ENCODE measurements at places on chromosomes 5 and 9.

- DNase-seq: no peak
Observed at GRCh38 chr9:117868594-117868993, 164.4 kb downstream of the TLR4 start.

DNA sequence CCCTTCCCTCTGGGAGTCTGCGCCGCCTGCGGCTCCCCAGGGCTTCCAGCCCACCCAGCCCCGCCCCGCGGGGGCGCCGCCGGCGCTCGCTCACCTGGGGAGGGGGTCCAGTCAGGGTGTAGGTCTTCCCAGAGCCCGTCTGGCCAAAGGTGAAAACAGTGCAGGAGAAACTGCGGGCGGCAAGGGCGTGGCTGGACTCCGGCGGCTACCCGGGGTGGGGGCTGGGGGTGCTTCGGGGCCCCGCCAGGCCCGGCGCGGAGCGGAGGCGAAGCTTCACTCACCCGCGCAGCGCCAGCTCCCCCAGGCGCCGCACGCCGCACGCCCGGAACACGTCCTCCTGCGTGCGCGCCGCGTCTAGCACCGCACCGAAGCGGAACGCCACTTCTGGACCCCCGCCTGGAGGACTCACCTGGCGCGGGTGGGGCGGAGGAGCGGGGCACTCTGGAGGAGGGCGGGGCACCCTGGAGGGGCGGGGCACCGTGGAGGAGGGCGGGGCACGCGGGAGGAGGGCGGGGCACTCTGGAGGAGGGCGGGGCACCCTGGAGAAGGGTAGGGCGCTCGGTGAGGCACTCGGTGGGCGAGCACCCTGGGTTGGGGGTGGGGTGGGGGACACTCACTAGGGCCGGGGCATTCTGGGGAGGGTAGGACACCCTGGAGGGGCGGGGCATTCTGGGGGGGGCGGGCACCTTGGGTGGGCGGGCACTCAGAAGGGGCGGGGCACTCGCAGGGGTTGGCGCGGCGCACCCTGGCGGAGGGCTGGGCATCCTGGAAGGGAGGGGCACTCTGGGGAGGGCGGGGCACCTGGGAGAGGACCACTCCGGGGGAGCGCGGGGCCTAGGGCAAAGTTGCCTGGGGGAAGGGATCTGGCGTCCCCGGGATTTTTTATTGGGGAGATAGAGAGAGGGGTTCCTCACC, 814 bp downstream of the KIF12 start:
- DNase-seq: no peak

GRCh38 chr5:157481265-157481664, 21.3 kb downstream of the NIPAL4 start:
- DNase-seq: no peak

DNA sequence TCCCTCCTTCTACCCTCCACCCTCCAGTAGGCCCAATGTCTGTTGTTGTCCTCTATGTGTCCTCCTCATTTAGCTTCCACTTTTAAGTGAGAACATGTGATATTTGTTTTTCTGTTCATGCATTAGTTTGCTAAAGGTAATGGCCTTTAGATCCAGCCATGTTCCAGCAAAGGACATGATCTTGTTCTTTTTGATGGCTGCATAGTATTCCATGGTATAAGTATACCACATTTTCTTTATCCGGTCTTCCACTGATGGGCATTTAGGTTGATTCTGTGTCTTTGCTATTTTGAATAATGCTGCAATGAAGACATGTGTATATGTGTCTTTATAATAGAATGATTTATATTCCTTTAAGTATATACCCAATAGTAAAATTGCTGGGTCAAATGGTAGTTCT, 232.5 kb upstream of the PRR16 start:
- no peak for DNase-seq

- no peak for DNase-seq
Observed at GRCh38 chr5:83157163-83157562, 79.8 kb downstream of the XRCC4 start.

DNA sequence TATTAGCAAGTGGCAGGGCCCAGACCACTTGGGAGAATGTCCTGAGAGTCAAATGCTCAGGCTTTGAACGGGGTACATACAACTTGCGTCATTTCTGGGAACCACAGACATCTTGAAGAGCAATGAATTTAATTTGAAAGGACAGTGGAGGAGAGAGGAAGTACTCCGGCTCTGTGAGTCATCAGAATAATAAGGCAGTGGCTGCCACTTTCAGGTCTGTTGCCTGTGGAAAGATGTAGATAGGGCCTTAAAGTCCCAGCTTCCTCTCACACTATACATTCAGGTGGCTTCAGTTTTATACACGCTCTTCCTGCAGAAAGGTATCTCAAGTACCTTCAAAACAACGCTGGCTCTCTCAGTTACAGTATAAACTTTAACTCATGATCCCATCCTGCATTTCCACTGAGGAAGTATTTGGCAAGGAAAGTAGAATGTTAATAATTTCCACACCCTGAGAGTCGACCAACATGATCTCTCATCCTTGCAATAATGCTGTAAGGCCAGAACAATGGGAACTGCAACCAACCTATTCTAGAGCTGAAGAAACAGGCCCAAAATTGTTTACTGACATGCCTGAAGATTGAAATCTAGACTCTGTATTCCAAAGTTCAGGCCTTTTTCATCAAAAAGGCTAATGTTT, 6.8 kb upstream of the PRUNE2 start:
- peak; percentile 42 for DNase-seq

DNA sequence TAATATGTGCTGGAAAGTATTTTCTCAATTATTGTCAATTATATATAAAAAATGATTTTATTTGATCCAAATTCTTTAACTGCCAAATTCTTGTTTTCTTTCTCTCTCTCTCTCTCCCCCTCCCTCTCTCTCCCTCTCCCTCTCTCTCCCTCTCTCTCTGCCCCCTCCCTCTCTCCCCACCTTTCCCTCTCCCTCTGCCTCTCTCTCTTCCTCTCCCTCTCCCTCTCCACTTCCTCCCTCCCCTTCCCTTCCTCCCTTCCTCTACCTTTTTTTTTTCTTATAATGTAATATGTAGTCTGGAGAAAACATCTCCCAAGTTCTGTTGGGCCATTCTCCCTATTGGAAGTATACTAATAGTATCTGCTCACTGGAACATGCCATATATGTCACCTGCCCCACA, 6.4 kb upstream of the RFX3 start:
- no peak for DNase-seq

DNA sequence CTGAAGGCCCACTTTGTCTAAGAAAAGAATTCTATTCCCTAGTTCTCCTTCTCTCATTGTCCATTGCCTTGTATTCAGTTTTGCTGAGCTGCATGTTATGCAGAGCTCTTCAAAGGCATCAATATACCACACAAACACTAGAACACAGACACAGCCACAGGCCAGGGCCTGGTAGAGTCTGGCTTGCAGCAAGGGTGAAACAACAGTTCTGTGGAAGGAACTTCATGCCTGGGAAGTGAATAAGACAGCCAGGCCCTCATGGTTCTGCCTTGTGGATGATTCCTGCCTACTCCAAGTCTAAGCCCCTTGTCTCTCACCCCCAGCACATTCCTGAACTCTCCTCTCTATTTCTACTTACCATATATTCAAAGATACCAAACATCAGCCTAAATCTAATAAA, 30.8 kb downstream of the KLHL3 start:
- no peak for DNase-seq

- DNase-seq: no peak
Observed at GRCh38 chr5:61659221-61659696, 327.2 kb downstream of the ZSWIM6 start.

DNA sequence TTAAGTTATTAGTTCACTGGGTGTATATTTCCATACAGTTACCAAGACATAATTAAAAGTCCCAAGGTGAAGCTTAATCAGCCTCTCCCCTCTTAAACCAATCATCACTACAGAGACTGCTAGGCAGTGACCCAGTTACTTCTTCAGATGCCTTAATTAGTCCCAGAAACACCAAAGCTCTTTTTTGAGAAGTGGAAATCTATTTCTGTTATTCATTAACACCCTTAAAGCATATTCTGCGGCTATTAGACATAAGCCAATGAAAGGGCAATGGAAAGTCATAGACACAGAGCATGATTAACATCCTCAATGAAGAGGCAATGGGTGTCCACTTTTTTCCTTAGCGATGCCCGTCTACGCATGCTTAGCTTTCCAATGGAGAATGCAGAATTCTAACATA, 48.3 kb upstream of the DNAH5 start:
- no peak for DNase-seq

DNA sequence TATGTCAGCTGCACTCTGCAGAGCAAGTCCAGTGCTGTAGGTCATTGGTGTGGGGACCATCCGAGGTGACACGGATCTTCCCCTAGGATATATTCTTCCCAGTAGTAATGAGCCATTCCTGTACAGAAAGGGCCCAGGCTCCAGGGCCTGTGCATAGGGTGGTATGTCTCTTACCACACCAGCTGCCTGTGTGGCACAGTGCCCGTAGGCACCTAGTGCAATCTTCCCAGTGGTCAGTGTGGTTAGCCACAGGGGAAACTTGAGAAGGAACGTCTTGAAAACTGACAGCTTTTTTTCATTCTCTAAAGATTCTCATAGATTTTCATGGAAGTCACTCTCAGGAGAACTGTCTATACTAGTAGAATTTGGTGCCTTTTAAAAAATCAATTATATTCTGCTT, 39.8 kb downstream of the CYSTM1 start:
- DNase-seq: peak; percentile 67

DNA sequence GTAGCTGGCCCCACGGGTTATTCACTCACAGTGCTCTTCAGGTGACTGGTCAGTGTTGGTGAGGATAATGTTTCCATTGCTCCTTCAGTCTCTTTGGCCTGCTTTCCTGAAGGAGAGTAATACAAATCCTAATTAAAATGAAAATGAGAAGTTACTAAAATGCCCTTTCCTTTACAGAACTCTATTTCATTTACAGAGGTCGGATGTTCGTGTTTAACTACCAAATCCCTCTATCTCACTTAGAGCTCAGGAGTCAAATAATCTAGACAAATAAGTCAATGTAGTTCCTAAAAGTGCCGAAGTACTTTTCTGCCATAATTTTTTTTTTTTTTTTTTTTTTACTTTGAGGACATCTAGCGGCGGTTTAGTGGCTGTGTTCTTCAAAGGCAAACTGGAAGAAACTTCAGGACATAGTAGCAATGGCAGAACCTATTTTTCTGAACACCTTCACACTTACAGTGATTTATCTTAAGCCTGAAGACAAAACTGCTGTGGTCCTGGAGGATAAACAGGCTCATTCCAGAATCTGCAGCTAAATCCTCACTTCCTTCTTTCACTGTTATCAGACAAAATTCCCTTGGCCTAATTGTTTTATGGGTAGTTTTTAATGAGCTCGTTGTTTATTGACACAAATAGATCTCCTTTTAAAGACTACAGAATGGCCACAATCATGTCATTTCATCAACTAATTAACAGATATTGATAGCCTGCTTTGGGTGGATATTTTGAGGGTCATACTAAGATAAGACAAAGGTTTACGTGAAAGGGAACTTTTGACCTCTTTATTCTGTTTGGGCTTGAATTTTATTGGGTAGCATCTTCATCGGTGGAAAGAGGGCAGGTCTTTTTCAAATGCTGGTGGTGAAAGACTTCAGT, 207.6 kb upstream of the DMRTA1 start:
- peak; percentile 80 for DNase-seq

- peak; percentile 59 for DNase-seq
Observed at GRCh38 chr5:138725153-138725817, 27.9 kb upstream of the CTNNA1 start.

GRCh38 chr9:83468821-83469220, 69.4 kb downstream of the FRMD3 start:
- DNase-seq: no peak

- DNase-seq: peak; percentile 88
Observed at GRCh38 chr9:71719562-71719961, 48.8 kb downstream of the CEMIP2 start.

- DNase-seq: no peak
Observed at GRCh38 chr5:142006363-142007236, 6.2 kb downstream of the GNPDA1 start.

DNA sequence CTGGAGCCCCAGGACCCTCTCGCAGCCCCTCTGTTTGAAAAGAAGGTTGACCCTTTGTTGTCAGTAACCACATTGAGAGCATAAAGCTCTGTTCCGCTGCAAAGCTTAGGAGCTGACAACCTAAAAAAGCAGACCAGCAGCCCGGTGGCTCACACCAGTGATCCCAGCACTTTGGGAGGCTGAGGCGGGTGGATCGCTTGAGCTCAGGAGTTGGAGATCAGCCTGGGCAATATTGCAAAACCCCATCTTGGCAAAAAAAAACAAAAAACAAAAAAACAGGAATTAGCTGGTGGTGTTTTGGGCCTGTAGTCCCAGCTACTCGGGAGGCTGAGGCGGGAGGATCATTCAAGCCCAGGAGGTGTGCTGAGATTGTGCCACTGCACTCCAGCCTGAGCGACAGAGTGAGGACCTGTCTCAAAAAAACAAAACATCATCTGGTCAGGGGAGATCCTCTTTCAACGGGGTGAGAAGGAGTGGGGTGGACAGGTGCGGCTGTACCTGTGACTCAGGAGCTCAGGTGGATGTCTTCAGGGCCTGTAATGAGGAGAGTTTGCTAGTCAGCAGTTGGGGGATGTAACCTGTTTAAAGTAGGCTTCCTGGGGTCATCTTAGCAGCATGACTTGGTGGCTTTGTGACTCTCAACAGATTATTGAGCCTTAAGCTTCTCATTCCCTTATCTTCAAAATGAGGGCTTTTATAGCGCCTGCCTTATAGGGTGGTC, 694 bp upstream of the REEP2 start:
- no peak for DNase-seq

GRCh38 chr5:66161356-66161755, 17.3 kb downstream of the SREK1 start:
- DNase-seq: no peak

GRCh38 chr5:93577854-93578812, 2.9 kb downstream of the NR2F1-AS1 start:
- DNase-seq: no peak

DNA sequence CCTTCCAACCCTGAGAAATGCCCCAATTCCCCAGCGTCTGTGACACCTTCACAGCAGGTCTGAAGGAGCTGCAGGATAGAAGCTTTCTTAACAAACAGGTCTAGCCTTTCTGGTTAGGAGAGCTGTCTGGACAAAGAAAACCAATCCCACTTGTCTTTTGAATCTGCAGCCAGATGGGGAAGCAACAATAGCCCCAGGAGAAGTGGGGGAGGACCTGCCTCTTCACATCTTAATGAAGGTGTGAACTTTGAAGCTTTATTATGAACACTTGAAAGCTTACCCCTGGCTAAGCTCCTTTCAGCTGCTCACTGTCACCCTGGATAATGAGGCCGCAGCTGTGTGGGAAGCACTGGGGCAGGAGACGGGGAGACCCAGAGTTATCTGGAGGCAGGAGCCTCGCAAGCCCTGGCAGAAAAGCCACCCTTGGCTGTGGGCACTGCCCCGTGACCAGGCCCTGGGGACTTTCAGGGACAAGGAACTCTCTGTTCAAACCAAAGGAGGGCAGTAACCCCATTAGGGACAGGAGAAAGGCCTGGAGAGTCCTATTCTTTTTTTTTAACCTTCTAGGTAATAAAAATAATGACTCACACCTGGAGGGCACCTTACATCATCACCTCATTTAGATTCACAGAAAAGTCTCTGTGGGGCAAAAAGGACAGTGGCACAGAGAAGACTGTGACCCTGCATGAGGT, 151.8 kb upstream of the RAD23B start:
- DNase-seq: no peak
